ENCODE measurements at places on chromosomes 6 and 20. TPM values are rescaled to one million over a fixed set of nuclear protein-coding genes. Genes with fewer than 3 reads are reported as not detected.

DNA sequence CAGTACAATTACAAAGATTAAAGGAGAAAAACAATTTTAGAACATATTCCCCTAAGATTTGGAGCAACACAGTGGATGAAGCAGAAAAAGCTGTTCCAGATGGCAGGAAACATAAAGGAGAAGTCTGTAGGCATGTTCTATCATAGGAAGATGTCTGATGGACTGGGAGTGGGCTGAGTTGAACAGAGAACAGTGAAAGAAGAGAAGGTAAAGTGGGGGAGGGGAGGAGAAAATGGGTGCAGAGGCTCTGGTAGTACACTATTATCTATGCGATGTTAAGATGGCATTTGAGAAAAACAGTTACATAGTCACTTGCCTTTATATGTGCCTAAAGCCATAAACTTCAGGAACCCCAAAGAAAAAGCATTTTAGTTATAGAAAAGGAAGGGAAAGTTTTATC is 4.2 kb upstream of the PHIP start:
- DNase-seq, result no peak

GRCh38 chr6:72218125-72218524 is 331.8 kb downstream of the RIMS1 start:
- DNase-seq, result peak; percentile 28

DNA sequence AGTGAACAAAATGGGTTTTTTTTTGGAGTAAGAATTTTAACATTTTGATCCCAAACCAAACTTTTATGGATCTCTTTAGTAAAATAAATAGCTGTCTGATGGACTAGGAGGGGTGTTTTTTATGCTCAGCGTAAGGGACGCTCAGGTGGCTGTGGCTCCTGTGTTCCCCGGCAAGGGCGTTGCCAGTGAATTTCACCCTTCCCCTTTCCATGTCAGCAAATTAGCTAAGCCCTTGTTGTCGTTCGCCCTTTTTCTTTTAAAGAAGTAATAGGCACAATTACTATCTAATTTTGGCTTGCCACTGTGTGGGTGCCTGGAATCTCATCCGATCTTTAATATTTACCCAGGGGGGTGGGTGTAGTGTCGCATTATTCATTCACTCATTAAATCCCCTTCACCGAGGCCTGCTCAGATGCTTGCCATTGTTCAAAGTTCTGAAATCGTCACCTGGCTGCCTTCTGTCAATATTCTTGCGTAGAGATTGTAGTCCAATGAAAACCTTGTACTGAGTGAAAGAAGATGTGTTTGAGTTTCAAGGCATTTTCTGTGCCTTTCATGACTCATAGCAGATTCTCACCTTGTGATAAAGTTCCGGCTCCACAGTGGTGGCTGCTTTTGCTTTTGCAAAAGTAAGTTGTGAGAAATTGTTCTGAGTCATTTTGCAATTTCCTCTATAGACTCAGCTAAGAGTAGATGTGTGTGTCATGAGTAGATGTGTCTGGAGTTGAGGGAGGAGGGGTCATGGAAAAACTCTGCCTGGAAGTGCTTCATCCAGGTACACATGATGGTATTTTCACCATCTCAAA is 40.0 kb upstream of the CLDN20 start:
- DNase-seq, result peak; percentile 95

- DNase-seq, result no peak
Observed at GRCh38 chr6:13075141-13075845, 253.0 kb downstream of the TBC1D7 start.

DNA sequence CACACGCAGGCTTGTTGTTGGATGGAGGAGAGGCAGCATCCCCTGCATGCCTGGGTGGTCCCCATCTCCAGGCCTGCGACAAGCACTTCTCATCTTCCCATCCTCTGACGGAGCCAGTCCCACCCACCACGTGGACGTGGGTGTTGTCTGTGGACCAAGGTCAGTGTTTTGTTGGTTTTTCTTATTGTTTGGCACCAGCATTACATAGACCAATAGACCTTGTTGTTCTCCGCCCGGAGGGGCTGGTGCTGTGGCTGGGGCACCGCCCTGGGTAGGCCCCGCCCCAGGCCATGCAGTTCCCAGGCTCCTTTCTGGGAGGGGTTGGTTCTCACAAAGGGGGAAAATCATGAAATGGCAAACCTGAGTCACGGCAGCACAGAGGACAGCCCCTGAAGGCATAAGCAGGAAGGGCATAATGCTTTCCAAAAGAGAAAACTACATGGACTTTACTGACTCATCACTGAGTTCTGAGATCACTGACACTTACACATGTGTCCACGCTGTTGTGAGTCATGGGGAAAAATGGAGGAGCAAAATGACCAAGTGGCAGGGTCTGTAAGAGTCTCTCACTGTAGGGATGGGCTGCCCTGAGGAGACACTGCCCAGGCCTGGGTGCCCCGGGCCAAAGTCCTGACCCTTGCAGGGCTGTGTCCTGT is 90.8 kb downstream of the THBS2 start:
- DNase-seq, result no peak

GRCh38 chr20:20549704-20550103 is 162.7 kb downstream of the RALGAPA2 start:
- no peak for DNase-seq

- DNase-seq, result peak; percentile 77
Observed at GRCh38 chr6:8131265-8131897, 29.0 kb upstream of the EEF1E1 start.

GRCh38 chr6:40196135-40196518 is 261.9 kb upstream of the MOCS1 start:
- no peak for DNase-seq

- DNase-seq, result peak; percentile 14
Observed at GRCh38 chr20:40728470-40728869, 39.4 kb upstream of the MAFB start.

GRCh38 chr6:148980234-148980633 is 233.4 kb downstream of the UST start:
- no peak for DNase-seq

DNA sequence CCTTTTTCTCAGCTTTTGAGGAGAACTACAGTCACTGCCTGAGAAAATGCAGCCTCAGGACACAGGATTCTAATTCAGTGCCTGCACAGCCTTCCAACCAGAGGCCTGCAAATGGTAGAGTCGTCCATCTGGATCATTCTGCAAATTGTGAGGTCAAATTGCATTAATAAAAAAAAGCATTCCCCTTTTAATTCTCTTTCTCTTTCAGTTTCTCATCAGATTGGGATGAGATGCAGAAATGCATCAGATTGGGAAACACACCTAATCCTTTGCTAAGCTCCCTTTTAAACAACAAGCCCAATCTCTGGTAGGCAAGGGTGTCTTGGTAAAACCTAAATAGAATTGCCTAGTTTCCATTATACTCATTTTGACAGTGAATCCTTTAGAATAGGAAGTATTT is 838.8 kb downstream of the MAFB start:
- no peak for DNase-seq

- no peak for DNase-seq
Observed at GRCh38 chr20:51303731-51304670, 238.5 kb downstream of the NFATC2 start.

- DNase-seq, result peak; percentile 83
Observed at GRCh38 chr6:56595490-56596122, 47.1 kb downstream of the DST start.

- DNase-seq, result no peak
Observed at GRCh38 chr6:72955666-72956065, 269.6 kb downstream of the KHDC1L start.

- DNase-seq, result no peak
Observed at GRCh38 chr20:699811-700338, 24.3 kb upstream of the SCRT2 start.

GRCh38 chr20:62047666-62048345 is 17.9 kb downstream of the TAF4 start:
- DNase-seq, result no peak

GRCh38 chr6:10391799-10392198 is 23.1 kb downstream of the TFAP2A start:
- no peak for DNase-seq

DNA sequence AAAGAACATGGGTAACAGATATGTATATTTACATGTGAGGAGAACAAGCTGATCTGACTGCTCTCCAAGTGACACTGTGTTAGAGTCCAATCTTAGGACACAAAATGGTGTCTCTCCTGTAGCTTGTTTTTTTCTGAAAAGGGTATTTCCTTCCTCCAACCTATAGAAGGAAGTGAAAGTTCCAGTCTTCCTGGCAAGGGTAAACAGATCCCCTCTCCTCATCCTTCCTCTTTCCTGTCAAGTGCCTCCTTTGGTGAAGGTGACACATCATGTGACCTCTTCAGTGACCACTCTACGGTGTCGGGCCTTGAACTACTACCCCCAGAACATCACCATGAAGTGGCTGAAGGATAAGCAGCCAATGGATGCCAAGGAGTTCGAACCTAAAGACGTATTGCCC is 5.2 kb downstream of the HFE start:
- no peak for DNase-seq

GRCh38 chr20:33732166-33732970 is 572 bp downstream of the ZNF341 start:
- no peak for DNase-seq

DNA sequence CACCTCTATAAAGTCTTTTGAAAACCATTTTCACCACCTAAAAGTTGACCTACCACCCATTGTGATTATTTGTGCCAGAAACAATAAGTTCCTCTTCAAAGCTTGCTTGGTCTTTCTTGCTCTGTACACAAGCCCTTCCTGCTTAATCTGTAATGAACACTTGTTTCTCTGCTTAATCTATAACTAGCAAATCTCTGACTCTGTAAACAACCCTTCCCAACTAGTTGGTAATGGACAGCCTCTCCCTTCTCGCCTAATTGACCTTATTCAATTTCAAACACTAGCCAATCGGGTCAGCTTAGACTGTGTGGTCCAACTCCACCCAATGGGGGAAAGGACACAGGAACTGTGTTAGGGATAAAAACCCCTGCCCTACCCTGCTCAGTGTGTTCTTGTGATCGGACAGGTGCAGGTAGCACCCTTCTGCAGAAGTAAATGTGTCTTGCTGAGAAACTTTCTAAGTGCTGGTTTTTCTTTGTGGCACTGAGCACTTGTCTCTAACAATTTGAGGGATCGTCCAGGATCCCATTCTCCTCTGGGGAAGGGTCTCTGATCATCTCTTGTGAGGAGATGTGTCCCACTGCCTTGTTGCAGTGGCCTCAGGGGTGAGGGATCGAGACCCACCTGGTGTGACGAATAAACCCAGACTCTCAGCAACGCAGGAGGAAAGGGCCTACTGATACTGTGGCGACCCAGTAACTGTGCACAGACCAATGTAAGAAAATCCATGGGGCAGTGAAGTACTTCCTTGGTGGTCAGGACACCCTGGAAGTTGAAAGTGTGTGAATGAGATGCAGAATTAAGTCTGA is 23.5 kb downstream of the CHD6 start:
- no peak for DNase-seq

- no peak for DNase-seq
Observed at GRCh38 chr20:50133041-50133440, 20.1 kb upstream of the UBE2V1 start.

- DNase-seq, result no peak
Observed at GRCh38 chr20:24136659-24137246, 148.2 kb upstream of the GGTLC1 start.

DNA sequence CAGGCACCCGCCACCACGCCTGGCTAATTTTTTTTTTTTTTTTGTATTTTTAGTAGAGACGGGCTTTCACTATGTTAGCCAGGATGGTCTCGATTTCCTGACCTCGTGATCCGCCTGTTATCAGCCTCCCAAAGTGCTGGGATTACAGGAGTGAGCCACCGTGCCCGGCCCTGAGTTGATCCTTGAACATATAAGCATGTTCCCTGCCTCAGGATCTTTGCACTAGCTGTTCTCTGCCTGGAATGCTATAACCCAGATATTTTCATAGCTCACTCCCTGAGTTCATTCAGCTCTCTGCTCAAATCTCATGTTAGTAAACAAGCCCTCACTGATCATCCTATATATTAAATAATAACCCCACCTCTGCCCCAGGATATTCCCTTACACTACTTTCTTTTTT is 9.0 kb upstream of the DLK2 start:
- DNase-seq, result no peak

NRSN1 gene
- not detected for total RNA-seq

SLC44A4 gene
- 0.17 TPM for total RNA-seq

RNF182 gene
- total RNA-seq, result 0.85 TPM

NKAIN2 gene
- total RNA-seq, result not detected

TMEM244 gene
- total RNA-seq, result not detected

MOG gene
- total RNA-seq, result not detected

MTHFD1L gene
- total RNA-seq, result 38.6 TPM

ID1 gene
- 1,287 TPM for total RNA-seq

PNPLA1 gene
- total RNA-seq, result not detected

ARFGAP1 gene
- total RNA-seq, result 70.8 TPM

FAM184A gene
- 0.17 TPM for total RNA-seq

RIMS1 gene
- 7.5 TPM for total RNA-seq

All from dermis blood vessel endothelial cell (primary cell).